ENCODE measurements at places on chromosomes 5 and 9.

- no peak for DNase-seq
These were observed 4.2 kb downstream of the FREM1 start for GRCh38 chr9:14906000-14906399.

GRCh38 chr9:85523202-85523601 lies 218.6 kb downstream of the AGTPBP1 start:
- no peak for DNase-seq

GRCh38 chr5:1523480-1523792 lies 324 bp downstream of the LPCAT1 start:
- peak; percentile 37 for DNase-seq

GRCh38 chr5:94010814-94011213 lies 269.4 kb upstream of the POU5F2 start:
- peak; percentile 15 for DNase-seq

GRCh38 chr9:73152543-73152844 lies 829 bp downstream of the ANXA1 start:
- peak; percentile 87 for DNase-seq

DNA sequence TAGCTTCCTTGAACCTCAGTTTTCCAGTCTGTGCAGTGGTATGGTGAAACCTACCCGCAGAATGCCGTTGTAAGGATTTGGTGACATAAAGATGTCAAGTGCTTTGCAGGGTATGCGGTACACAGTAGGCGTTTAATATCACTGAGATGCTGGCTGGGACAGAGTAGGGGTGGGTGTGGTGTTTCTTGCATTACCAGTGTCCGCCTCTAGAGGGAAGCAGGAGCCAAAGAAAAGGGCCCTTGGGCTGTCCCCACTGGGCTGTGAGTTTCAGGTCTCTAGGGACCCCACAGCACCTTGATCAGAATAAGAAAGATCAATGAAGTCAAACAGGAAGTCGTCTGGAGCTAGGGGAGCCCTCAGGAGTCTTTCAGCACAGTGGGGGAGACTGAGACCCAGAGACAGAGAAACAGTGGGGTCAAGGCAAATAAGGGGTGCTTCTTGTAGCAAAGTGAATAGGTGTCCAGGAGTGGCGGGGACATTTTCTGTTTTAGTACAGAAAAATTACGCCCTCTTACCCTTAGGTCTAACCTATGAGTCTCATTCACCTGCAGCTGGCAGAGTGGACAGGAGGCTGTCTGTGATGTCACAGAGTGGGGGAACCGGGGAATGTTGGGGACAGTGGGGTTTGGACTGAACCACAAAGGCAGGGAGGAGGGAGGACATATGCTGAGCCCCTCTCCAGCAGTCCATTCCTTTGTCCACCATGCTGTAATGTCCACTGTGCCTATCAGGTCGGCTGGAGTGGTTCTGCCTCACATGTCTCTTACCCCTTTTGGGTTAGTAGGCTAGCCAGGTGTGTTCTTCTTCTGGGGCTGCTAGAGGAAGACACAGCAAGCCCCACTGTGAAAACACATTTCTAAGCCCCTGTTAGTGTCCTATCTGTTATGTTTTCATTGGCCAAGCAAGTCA lies 4.7 kb upstream of the TEX53 start:
- peak; percentile 64 for DNase-seq

GRCh38 chr5:565782-566440 lies 41.7 kb upstream of the SLC9A3 start:
- no peak for DNase-seq

DNA sequence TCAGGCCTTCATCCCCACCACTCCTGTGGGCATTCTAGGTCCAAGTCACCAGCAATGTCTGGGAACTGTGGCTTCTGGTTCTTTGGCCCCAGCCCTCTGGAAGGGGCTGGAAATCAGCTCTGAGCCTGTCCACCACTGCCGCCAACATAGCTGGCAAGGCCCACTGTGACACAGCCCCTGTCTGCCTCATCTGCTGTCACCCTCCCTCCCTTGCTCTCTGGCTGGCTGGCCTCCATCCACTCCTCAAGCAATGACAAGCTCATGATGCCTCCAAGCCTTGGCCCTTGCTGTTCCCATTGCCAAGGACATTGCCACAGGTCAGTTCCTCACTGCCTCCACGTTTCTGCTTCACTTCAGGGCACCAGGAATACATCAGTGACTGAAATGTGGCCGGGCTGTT lies 93.7 kb downstream of the LHX2 start:
- no peak for DNase-seq

DNA sequence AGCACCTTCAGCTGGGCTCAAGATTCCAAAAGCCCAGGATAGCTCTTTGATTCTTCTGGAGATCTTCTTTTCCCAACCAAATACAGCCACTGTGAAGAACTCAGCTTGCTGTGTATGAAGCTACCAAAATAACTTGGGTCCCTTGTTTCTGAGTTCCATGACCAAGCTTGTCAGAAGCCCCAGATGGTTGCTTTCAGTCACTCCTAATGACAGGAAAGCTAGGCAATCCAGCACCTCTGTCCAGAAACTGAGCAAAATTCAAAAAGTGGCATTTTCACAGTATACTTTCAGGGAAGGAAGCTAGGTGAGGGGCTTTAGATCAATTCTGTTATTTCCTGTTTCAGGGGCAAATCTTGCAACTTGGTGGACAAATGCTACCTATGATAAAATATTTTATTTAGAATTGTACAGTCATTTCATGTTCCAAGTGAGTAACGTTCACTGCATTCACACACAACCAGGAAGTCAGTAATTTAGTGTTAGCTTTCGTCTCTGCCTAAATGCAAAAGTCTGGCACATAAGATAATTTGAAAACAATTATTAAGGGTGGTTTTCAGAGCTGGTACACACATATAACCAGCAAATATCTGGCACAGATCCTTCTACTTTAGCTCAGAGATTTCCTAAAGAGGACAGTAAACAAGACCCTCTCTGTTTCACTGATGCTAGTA lies 330.1 kb downstream of the GLIS3 start:
- peak; percentile 12 for DNase-seq

DNA sequence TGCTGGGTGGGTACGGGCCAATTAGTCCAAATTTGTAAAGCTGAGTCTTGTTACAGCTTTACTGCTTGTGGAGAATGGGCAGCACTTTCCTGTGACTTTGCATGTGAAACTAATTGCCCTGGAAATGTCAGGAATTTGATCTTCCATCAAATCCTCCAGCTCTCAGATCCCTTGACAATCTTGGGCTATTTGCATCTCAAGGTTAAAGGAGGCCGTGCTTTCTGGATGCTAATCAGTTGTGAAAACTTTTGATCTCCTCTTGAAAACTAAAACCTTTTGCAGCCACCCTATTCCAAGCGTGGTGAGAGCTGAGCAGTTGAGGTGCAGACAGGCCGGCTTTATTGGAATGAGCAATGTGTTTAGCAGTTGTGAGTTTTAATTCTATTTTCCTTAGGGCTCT lies 68.0 kb upstream of the CLINT1 start:
- DNase-seq, result no peak

GRCh38 chr5:126443374-126443851 lies 20.2 kb downstream of the GRAMD2B start:
- DNase-seq, result no peak

DNA sequence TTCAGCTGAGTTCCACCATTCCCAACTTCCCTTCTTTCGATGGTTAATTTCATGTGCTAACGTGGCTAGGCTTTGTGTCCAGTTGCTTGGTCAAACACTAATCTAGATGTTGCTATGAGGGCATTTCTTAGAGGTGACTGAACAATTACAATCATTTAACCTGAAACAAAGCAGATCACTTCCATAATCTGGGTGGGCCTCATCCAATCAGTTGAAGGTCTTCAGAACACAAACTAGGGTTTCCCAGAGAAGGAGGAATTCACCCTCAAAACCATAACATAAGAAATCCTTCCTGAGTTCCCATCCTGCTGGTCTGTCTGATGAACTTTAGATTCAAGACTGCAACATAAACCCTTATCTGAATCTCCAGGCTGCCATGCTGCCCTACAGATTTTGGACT lies 2381.7 kb downstream of the MAT2B start:
- no peak for DNase-seq

DNA sequence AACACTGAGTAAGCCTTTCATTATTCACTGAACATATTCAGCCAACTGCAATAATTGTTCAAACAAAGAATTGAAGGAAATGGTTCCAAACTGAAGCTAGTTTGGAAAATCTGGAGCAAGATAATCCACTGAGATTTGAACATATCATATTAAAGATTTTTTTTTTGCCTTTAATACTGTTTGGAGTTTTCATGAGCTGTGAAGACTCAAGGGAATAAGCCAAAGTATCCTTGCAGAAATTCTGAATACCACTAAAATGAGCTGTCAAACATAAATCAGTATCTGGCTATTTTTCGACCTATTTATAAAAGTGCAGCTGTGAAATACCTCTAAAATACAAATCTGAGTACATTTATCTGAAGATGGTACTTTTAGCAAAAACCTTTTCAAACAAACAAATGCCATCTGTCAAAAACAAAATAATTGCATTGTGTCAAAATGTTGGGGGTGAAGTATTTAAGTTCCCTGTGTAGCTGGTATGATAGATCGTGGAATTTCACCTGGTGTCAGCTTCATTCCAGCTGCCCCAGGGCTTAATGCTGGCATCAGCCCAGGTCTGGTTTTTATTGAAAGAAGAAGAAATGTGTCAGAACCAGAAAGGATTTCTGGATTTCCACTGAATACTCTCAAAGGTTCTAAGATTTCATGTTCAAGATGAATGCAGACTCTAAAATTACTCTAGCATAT lies 149.0 kb upstream of the GRAMD2B start:
- DNase-seq, result no peak

DNA sequence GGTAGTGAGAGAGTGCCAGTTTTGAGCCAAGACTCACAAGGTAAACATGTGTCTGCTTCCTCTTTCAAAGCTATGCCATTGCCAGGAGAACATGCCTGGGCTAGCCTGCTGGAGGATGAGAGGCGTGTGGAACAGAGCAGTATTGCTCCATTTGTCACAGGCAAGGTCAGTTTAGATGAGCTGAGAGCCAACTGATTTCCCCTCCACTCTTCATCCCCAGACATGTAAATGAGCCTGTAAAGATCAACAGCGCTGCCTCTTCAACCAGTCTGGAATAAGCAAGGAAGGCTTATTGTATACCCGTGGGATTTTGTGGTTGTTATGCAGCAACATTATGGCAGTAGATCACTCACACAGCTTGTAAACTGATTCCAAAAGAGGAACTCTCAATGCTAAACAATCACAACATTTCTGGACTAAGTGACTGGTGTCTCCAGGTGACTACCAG lies 8.2 kb upstream of the GDNF start:
- DNase-seq, result no peak

DNA sequence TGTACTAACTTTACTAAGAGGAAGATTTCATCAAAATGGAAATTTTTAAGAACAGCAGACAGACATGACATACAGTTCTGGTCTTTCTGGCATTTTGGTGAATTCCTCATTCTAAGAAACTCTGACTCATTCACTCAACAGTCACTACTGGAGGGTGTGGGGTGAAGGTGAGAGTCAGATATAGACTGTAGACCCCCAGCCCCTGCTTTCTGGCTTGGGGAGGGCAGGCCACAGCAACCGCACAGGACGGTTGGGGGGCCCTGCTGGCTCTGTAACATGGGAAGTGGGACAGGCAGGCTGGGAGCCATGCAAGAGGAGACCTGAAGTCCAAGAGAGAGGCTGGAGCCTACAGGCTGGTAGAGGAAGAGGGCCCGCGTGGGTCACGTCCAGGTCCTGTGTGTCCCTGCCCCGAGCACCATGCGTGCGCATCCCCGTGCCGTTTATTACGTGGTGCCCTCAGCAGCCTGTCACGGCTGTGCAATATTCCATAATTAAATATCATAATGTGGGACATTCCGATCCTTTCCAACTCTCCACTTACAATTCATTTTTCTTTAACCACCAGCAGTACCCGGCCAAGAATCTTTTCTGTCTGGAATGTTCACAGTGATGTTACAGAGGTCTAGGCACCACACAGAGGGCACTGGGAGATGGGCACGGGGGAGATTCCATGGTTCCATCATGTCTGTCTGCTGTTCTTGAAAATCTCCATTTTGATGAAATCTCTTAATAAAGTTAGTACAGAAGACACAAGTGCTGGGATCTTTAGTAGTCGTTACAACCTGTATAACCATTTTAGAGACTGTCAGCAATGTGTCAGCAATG lies 75.5 kb downstream of the SEMA4D start:
- DNase-seq, result peak; percentile 61

DNA sequence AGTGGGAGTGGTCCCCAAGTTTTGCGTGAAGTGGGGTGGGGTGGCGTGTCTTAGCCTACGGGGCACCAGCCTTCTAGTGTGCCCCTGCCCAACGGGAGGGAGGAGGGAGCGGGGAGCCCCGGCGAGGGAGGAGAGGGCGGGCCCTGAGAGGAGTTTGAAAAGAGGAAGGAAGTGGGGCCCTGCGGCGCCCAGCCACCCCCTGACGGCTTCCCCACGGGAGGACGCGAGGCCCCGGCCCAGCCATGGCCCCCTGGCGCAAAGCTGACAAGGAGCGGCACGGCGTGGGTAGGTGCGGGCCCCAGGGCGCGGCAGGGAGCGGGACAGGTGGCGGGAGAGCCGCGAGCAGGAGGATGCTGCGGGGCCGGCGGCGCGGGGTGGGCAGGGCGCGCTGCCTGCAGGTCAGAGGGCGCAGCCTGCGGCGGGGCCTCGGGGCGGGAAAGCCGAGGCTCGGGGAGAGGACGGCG lies at the start of gene DOCK2:
TSS of gene DOCK2 (plus strand) at position 191 of the 464 bp plus-strand sequence. CDS start at position 243, 52 bp downstream.
- peak; percentile 24 for DNase-seq
